ENCODE measurements at places on chromosomes 2 and 18. TPM values are rescaled to one million over a fixed set of nuclear protein-coding genes. Genes with fewer than 3 reads are reported as not detected.

AOX1 gene
- total RNA-seq: 5.4 TPM

ITGB6 gene
- 1.2 TPM for total RNA-seq

RNU2-63P gene
- total RNA-seq: not detected

TUBA3E gene
- total RNA-seq: 6.3 TPM

SCN9A gene
- total RNA-seq: 2.2 TPM

SIX3 gene
- total RNA-seq: 3.3 TPM

ITGA6 gene
- total RNA-seq: 55.3 TPM

PUM2 gene
- total RNA-seq: 49.5 TPM

EVX2 gene
- not detected for total RNA-seq

SCN7A gene
- not detected for total RNA-seq

IL1RL1 gene
- total RNA-seq: 1.3 TPM

CAPN14 gene
- total RNA-seq: not detected

DLGAP1 gene
- not detected for total RNA-seq

SCYGR4 gene
- not detected for total RNA-seq

All from A549 treated with dexamethasone at 1 μM for 4 hours (cell line).